ENCODE measurements at places on chromosomes 1 and 21. TPM values are rescaled to one million over a fixed set of nuclear protein-coding genes. Genes with fewer than 3 reads are reported as not detected.

DNA sequence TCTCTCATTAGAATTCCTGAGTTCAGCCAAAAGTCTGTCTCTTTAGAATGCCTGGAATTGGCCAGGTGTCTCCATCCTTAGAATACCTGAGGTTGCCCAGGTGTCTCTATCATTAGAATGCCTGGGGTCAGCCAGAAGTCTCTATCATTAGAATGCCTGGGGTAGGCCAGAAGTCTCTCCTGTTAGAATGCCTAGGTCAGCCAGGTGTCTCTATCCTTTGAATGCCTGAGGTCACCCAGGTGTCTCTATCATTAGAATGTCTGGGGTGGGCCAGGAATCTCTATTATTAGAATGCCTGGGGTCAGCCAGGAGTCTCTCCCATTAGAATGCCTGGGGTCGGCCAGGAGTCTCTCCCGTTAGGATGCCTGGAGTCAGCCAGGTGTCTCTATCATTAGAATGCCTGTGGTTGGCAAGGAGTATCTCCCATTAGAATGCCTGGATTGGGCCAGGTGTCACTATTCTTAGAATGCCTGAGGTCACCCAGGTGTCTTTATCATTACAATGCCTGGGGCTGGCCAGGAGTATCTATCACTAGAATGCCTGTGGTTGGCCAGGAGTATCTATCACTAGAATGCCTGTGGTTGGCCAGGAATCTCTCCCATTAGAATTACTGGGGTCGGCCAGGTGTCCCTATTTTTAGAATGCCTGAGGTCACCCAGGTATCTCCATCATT lies 43.0 kb downstream of the RNF187 start:
- DNase-seq = no peak

Gene ECM1
- total RNA-seq = 10.2 TPM

Gene ARHGAP29
- total RNA-seq = 88.0 TPM

Gene FCAMR
- not detected for total RNA-seq

DNA sequence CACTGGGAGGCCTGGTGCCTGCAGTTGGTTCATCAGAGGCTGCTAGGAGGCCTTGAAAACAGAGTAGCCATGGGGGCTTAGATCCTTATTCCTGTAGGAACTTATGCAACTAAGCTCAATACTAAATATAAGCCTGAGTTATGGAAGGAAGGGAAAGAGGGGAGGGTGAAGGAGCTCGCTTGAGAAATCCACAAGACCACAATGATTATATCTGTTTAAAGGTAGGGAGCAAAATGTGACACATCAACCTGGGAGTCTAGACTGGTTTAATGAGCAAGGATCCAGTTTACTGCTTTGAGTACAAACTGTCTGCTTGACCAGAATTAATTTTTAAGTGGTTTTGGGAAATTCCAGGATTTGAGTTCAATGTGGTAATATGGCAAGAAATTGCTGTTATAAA lies 20.4 kb upstream of the ANGPTL7 start:
- DNase-seq = no peak

DNA sequence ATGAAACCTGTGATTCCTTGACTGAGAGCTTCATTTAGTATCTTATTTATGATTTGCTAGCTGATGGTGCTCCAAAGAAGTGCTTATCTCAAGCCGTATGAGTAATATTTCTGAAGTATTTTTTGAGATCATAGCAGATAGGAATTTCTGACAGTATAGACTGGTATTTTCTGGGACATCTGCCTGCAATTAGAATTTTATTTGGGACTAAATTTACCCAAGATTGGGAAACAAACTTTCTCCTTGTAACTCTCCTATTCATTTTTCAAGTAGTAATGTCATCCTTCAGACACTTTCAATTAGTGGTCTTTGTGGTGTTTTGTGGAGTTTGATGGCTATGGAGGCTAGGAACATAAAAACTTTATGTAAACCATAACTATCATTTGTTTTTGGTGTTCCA lies 597.2 kb upstream of the ZP4 start:
- no peak for DNase-seq

GRCh38 chr1:94408104-94408830 lies 9.9 kb upstream of the ABCD3 start:
- DNase-seq = no peak

- no peak for DNase-seq
Observed at GRCh38 chr1:74835051-74835450, 102.1 kb downstream of the TYW3 start.

Data from breast epithelium (tissue), 4 donors.